ENCODE measurements at places on chromosomes 5 and 9. TPM values are rescaled to one million over a fixed set of nuclear protein-coding genes. Genes with fewer than 3 reads are reported as not detected.

Gene MEGF10
- total RNA-seq: 0.27 TPM

Gene PCDHB13
- 2.7 TPM for total RNA-seq

Gene SNCB
- total RNA-seq: not detected

Gene HTR4
- not detected for total RNA-seq

- ATAC-seq: peak; percentile 78
Observed at GRCh38 chr5:122183098-122183787, 53.9 kb downstream of the ZNF474 start.

GRCh38 chr5:115758356-115758755, 58.1 kb downstream of the CDO1 start:
- ATAC-seq: no peak

DNA sequence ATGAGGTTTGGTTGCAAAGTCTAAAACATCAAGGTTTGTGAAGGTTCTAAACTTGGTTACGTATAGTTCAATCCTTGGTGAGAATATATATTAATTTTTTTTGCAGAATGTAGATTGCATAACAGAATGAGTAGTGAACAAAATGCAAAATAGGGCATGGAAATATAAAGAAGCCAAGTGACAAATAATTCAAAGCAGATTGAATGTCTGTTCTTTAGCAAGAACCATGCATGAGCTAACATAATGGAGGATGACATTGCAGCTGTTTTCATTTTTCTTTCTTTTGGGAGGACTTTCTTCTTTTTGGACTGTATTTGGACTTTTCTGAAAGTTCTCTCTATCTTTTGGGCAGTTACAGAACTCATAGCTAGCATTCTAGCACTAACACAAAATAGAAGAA, 194.8 kb upstream of the MRPS30 start:
- ATAC-seq: no peak
